ENCODE measurements at places on chromosomes 13 and 19.

- DNase-seq, result no peak
These were observed 4.0 kb upstream of the PSPN start for GRCh38 chr19:6379744-6380143.

- DNase-seq, result no peak
These were observed 202.6 kb upstream of the SOX21 start for GRCh38 chr13:94914895-94915294.

- DNase-seq, result no peak
These were observed 18.0 kb downstream of the SLC5A5 start for GRCh38 chr19:17889609-17890214.

DNA sequence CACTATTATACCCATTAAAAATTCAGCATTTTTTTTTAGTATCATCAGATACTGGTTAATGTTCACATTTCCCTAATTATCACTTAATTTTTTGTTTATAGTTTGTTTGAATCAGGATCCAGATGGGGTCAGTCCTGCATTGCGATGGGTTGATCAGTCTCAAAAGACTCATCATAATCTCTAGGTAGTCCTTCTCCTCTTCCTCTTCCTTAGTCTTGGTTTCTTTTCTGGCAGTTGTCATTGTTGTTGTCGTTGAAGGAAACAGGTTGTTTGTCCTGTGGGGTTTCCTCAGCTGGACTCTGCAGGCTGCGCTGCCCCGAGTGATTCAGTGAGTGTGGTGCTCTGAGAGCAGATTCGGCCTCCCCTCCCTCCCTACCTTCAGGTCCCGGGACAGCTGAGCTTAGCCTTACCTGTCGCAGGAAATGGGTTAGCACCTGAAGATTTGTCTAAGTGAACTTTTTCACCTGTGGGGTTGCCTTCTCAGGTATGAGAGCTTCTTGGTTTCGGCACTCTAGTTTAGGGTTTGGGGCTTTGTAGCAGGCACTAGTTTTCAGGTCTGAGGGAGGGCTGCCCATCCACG, 34.1 kb downstream of the NFIX start:
- DNase-seq, result no peak

DNA sequence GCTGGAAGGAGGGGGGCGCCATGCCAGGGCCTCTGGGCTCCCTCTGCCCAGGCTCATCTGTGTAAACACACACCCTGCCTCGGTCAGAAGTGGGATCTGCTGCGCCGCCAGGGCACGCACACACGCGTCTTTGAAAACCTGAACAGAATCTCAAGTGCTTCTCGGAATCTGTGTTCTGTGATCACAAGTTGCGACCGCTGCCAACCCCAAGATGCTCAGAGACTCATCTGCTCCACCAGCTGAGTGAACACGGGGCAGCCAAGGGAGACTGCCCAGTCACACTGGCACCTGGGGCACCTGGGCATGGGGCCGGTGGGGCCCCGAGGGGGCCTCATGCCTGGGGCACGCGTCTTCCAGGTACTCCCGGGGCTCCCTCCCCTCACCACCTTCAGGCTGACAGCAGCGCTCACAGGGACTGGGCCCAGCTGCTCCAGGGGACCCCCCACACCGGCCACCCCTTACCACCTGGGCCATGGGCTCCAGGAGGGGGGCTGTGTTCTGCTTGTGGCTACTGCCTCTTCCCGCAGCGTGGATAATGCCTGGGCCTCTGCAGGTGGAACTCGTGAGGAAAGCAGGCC, 59.0 kb downstream of the KLF2 start:
- no peak for DNase-seq

GRCh38 chr13:99778500-99778899, 193.1 kb downstream of the ZIC5 start:
- DNase-seq, result no peak
